ENCODE measurements at places on chromosomes 6 and 20.

- no peak for DNase-seq
These were observed 41.1 kb downstream of the PLN start for GRCh38 chr6:118589186-118589585.

DNA sequence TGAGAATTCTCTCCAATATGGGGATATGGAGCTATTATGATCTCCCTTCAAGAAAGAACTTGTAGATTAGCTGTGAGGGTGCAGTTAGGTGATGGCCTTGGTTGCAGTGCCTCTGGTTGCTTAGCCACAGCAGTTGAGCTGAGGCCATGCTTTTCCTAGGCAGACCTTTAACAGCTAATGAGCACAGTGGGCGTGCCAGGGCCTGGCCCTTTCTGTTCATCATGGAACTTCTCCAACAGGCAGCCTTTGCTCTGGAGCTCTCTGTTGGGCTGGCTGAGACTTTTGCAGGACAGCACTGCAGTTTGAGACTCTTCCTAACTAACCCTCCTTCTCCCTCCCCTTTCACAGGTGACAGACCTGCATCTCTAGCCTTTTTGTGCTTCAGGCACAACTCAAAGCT is 39.7 kb upstream of the TMEM170B start:
- DNase-seq, result no peak

GRCh38 chr6:136228814-136229213 is 21.3 kb downstream of the MTFR2 start:
- no peak for DNase-seq

DNA sequence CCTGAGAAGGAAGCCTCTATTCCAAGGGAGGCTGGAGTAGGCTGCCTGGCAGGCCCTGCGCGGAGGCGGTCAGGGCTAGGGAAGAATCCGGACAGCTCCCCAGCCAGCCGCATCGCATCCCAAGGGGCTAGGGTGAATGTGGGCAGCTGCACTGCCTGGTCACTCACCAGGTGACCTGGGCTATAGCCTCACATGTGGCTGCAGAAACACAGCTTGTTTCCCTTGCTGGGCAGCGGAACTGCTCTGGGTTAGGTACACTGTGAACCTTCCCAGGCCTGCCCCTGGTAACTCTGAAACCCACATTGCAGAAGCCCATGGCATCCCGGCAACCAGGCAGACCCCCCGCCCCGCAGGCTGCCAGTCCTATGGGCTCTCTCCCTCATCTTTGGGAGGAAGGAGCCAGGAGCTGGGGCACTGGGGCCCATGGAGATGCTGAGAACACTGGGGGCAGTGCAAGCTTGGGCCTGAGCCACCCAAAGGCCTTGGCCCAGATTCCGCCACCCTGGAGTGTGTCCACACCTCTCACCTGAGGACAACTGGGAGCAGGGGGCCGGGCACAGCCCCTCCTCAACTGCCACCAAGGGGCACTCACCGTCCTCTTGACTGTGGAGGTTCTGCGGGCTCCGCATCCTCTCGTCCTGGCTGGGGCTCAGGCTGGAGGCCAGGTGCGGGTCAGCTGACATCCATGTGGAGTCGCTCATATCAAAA is 111.0 kb downstream of the NOL4L start:
- DNase-seq, result no peak

DNA sequence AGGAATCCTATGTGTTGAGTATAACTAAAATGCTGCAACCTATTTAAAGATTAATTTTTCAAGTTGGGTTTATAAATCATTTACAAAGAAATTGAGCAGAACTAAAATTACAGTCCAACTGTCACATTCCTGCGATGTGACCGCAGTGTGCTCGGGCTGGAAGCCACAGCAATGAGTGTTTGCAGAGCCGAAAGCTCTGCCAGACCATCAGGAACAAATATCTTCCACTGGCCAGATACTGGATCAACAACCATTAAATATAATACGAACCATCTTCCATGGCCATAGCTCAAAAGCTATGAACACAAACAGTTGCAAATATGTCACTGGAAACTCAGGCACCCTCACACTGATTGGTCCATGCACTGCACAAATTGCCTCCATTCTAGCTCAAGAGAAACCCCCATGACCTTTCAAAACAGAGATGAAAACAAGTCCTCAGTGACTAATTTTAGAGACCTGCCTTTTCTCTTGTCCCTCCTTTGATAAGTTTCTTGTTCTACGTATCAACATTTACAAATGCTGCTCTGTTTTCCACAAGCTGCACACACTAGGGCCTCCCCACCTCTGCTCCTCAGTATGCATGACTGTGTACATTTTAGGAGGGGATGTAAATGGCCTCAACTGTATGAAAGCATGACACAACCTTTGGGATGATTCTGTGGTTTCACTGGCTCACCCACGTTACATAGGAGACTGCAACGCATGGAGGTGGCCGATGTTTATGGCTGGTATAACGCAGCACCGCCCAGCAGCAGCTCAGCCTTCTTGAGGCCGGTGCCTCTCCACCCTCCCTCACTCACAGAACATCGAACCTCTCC is 171.7 kb downstream of the WDR27 start:
- DNase-seq, result peak; percentile 10

- DNase-seq, result no peak
These were observed 34.8 kb upstream of the SIRPA start for GRCh38 chr20:1860446-1860845.

DNA sequence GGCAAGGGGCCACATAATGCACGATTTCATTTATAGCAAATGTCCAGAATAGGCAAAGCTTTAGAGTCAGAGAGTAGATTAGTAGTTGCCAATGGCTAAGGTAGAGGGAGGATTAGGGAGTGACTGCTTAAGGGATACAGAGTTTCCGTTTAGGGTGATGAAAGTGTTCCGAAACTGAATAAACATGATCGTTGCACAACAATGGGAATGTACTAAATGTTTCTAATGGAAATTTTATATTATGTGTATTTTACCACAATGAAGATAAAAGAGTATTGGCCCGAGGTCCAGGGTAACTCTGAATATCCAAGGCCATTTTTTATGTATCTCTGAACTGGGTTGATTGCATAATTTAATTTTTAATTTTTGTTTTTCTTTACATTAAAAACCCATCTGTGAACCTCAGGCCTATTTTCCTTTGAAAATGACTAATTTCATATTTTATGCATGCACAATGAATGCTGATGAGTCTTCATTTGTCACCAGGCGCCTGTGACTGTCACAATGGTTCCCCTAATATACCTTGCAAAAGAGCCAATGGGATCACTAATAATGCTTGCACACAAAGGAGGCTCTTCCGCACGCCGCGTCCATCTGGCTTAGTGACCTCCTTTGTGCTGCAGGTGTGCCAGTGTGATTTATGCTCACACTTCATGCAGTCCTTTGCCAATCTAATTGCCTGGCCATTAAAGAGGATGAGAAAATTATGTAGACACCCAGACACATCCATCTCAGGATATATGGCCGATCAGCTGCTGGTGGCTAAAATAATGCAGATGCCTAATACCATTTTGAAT is 612.5 kb downstream of the CDH26 start:
- peak; percentile 65 for DNase-seq

- DNase-seq, result no peak
These were observed 10.9 kb downstream of the ECHDC1 start for GRCh38 chr6:127332383-127332961.

GRCh38 chr6:123434186-123434585 is 202.6 kb downstream of the TRDN start:
- no peak for DNase-seq

DNA sequence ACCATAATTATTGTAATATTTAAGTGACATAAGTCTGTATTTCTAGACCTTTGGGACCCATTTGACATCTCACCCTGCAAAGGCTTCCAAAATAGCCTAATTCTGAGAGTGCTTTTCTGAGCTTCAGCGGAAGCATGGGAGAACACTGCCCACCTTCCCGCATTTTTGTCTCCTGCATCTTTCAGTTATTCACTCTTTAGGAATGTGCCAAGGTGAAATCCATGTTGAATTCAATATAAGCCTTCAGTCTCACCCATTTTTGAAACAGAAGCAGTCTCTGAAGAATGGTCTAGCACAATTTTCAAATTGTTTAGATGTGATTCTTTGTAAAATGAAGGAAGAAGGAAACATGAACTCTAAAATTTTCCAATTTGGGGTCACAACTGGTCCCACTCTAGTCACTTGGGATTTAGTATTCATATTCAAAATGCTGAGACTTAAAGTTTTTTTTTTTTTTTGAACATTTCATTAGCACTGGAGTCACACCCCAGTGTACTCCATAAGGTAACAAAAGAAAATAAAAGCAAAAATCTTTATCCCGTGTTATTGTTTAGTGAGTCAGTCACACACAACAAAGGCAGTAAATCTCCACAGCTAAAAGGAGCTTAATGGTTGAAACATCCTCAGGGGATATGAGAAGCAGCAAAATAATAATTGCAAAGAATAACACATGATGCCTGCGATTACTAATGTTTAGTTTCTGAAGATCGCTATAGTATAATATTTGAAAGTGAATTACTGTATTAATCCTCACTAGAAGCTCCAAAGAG is 479.9 kb upstream of the BTBD3 start:
- no peak for DNase-seq

All from NCI-H1092 (cell line).